AG10803 (cell line): ENCODE measurements at places on chromosomes 3 and 15.

- DNase-seq, result peak; percentile 18
These were observed 270.3 kb upstream of the RORA start for GRCh38 chr15:61499376-61499775.

- DNase-seq, result no peak
These were observed 144.8 kb upstream of the SETMAR start for GRCh38 chr3:4158329-4158728.

- DNase-seq, result no peak
These were observed 30.3 kb upstream of the BCL6 start for GRCh38 chr3:187775549-187775948.

DNA sequence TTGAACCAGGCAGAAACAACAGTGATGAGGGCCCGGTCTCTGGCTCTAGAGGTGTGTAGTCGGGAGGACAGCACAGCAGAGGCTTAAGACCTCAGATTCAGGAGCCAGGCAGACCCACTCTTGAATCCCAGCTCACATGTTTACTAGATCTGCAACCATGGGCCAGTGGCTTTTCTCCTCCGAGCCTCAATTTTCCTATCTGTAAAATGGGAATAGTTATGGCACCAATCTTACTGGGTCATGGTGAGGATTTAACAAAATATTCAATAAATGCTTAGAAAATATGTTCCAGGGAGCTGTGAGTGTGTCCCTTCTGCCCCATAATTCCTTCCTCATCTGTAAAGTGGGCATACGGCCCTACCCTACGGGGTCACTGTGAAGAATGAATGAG is 506.9 kb downstream of the SHQ1 start:
- DNase-seq, result no peak

- no peak for DNase-seq
These were observed 68.1 kb upstream of the FOXP1 start for GRCh38 chr3:71651625-71652024.
